ENCODE measurements at places on chromosomes 7 and 10.

DNA sequence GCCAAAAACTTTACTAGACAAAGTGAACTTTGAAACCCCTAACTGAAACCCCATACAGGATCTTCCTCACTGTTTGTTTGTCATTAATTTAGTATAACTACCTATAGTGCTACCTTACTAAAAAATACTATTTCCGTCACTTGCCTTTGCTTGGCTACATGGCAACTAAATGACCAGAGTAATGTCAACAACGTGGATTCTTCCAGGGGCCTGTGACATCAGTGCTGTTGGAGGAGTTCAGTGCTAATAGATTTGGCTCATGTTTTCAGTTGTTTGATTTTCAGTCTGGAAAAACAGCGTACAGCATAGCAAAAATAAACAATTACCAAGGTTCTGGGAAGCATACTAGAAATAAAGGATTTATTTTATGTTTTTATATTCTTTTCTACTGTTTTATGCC is 3.0 kb upstream of the ASB15 start:
- H3K4me3 ChIP-seq = no peak overlapping the region
- H3K27me3 ChIP-seq = peaks cover 28% of the 10 kb centered on the region
- no peaks in the 10 kb centered on the region for H3K4me1 ChIP-seq
- no peak for DNase-seq
- no peak overlapping the region for H3K27ac ChIP-seq
- H3K36me3 ChIP-seq = no peaks in the 10 kb centered on the region

DNA sequence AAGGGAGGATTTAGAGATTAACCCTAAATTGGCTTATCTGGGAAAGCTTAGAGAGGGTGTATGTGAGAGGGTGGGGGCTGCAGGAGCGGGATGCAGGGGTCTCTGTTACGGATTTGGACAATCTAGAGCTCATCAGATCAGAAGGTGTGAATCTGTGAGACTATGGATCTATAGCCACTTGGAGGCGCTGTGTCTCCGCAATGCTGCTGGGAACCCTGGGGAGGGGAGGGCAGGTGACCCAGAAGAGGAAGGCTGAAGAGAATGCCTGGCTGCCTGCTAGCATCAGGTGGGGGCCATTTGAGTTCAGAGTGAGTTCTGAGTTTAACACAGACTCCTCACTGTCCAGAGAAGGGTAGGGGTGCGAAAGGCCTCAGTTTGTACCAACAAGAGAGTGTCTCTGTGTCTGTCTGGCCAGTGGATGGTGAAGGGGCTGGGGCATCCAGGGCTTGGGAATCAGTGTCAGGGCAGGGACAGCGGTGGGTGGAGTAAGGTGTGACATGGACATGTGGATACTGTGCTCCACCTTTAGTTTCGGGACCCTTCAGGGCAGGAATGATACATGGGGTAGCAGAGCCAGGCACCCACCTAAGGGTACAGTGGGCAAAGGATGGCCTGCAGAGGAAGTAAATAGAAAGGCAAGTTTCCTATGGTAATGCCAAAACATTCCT is 187.3 kb upstream of the PRSS58 start:
- peaks cover 34% of the 10 kb centered on the region for H3K4me1 ChIP-seq
- DNase-seq = no peak
- H3K36me3 ChIP-seq = no peaks in the 10 kb centered on the region
- H3K27ac ChIP-seq = peak overlapping the region; percentile 20
- H3K27me3 ChIP-seq = no peaks in the 10 kb centered on the region
- no peak overlapping the region for H3K4me3 ChIP-seq

- no peaks in the 10 kb centered on the region for H3K36me3 ChIP-seq
- no peaks in the 10 kb centered on the region for H3K27me3 ChIP-seq
- no peak overlapping the region for H3K27ac ChIP-seq
- H3K4me3 ChIP-seq = no peak overlapping the region
- no peak for DNase-seq
These were observed 126.5 kb upstream of the ZNF438 start for GRCh38 chr10:31158011-31158658.

GRCh38 chr10:124106241-124106879 is 13.0 kb upstream of the CHST15 start:
- no peak overlapping the region for H3K27ac ChIP-seq
- no peaks in the 10 kb centered on the region for H3K36me3 ChIP-seq
- DNase-seq = no peak
- peaks cover 2% of the 10 kb centered on the region for H3K4me1 ChIP-seq

- no peaks in the 10 kb centered on the region for H3K4me1 ChIP-seq
- H3K27me3 ChIP-seq = no peaks in the 10 kb centered on the region
- DNase-seq = no peak
- no peaks in the 10 kb centered on the region for H3K36me3 ChIP-seq
- no peak overlapping the region for H3K4me3 ChIP-seq
- H3K27ac ChIP-seq = no peak overlapping the region
These were observed 278.5 kb downstream of the BICC1 start for GRCh38 chr10:58791137-58791536.

GRCh38 chr10:123402656-123403055 is 248.5 kb downstream of the BUB3 start:
- H3K36me3 ChIP-seq = no peaks in the 10 kb centered on the region
- H3K27ac ChIP-seq = no peak overlapping the region
- no peak overlapping the region for H3K4me3 ChIP-seq
- peaks cover 7% of the 10 kb centered on the region for H3K27me3 ChIP-seq
- H3K4me1 ChIP-seq = no peaks in the 10 kb centered on the region
- no peak for DNase-seq

- H3K36me3 ChIP-seq = peaks cover 94% of the 10 kb centered on the region
- no peak for DNase-seq
- H3K4me1 ChIP-seq = peaks cover 37% of the 10 kb centered on the region
These were observed 37.1 kb downstream of the XPNPEP1 start for GRCh38 chr10:109886037-109886780.

DNA sequence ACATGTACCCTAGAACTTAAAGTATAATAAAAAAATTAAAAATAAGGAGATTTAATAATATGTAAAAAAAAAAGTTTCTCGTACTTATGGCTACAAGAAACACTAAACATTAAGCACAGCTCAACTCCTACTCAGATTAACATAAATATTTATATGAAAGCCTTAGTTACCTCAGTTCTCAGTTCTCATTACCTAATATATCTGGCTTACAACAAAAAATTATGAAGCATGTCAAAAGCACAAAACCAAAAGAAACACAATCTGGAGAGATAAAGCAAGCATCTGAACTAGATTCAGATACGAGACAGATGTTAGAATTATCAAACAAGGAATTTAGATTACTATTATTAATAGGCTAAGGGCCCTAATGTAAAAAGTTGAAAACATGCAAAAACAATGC is 40.1 kb downstream of the RNF133 start:
- no peaks in the 10 kb centered on the region for H3K27me3 ChIP-seq
- no peaks in the 10 kb centered on the region for H3K36me3 ChIP-seq
- no peak for DNase-seq
- no peak overlapping the region for H3K27ac ChIP-seq
- H3K4me1 ChIP-seq = no peaks in the 10 kb centered on the region
- no peak overlapping the region for H3K4me3 ChIP-seq

GRCh38 chr7:28354601-28355402 is 57.5 kb upstream of the CREB5 start:
- peaks cover 6% of the 10 kb centered on the region for H3K4me1 ChIP-seq
- peaks cover 11% of the 10 kb centered on the region for H3K27me3 ChIP-seq
- no peak overlapping the region for H3K4me3 ChIP-seq
- DNase-seq = no peak
- no peaks in the 10 kb centered on the region for H3K36me3 ChIP-seq
- H3K27ac ChIP-seq = no peak overlapping the region

- no peak for DNase-seq
- H3K27ac ChIP-seq = no peak overlapping the region
- no peaks in the 10 kb centered on the region for H3K36me3 ChIP-seq
- peaks cover 7% of the 10 kb centered on the region for H3K27me3 ChIP-seq
- no peak overlapping the region for H3K4me3 ChIP-seq
These were observed 20.0 kb upstream of the TNS3 start for GRCh38 chr7:47601881-47602249.

DNA sequence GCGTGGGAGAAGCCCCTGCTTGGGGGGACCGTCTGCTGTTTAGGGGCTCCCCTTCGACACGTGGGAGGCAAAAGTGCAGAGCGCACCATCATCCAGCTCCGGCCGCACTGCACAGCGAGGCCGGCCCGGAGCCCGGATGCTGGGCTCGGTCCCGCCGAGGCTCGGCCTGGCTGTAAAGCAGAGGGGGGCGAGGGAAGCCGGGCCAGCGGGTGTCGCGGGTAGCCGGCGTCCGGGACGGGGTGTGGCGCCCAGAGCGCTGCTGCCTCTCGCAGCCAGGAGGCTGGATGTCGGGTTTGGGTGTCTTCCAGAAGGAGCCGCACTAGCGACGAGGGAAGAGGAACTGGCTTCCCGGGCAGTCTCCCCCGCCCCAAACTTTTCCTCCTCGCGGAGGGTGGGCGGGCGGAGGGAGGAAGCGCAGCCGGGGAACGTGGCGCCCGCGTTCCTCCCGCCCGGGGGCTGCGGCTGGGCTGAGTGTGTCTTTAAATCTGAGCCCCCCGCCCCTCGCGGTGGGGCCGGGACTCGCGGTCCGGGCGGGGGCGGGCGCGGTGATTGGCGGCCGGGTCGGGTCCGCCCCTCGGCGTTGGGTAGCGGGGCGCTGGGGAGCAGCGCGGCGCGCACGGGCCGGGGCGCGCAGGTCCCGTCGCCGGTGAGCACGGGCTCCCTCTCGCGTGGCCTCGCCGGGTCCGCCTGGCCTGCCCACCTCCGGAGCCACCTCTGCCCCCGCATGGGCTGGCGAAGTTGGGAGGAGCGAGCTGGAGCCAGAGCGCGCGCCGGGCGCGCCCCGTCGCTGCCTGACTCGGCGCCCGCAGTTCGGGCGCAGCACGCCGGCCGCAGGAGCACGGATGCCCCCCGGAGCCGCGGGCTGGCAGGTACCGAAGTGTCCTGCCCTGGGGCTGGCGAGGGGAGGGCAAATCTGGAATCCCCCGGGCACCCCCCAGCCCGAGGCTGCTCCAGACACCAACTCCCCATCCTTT is at the start of gene PALD1:
TSS of gene PALD1 (plus strand) at position 577 of the 974 bp plus-strand sequence. CDS start 47,185 bp downstream, outside the sequence.
- peak; percentile 74 for DNase-seq
- H3K4me1 ChIP-seq = peaks cover 53% of the 10 kb centered on the region
- H3K27me3 ChIP-seq = peaks cover 48% of the 10 kb centered on the region
- no peaks in the 10 kb centered on the region for H3K36me3 ChIP-seq
- peak within 1 kb of the TSS; percentile 89 for H3K27ac ChIP-seq
- peak within 1 kb of the TSS; percentile 72 for H3K4me3 ChIP-seq

DNA sequence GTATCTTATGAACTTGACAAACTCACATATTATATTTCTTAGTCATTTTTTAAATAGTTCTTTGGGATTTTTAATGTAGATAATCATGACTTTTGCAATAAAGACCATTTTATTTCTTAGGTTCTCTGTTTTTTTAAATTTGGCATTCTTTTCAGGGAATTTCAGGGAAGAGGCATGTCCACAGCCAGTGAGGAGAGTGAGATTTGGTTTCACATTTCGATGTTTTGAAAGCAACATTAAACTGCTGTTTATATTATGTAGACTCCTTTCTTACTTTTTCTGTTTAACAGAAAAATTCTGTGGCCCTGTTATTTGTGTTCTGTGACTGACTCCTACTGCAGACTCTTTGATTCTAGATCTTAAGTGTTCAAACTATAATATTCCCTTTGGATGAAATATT is 153.7 kb downstream of the FAM107B start:
- H3K27me3 ChIP-seq = no peaks in the 10 kb centered on the region
- no peaks in the 10 kb centered on the region for H3K36me3 ChIP-seq
- DNase-seq = no peak
- no peak overlapping the region for H3K27ac ChIP-seq
- H3K4me3 ChIP-seq = no peak overlapping the region

GRCh38 chr10:130630135-130630534 is 493.9 kb downstream of the GLRX3 start:
- no peak overlapping the region for H3K4me3 ChIP-seq
- no peak for DNase-seq
- no peaks in the 10 kb centered on the region for H3K4me1 ChIP-seq
- no peaks in the 10 kb centered on the region for H3K36me3 ChIP-seq

Measured in activated T-cell treated with anti-CD3 and anti-CD28 coated beads, Interleukin-2, amount 50 U/mL, for 24 hours (primary cell).